NCI-H187 treated with DMSO at 0.1 percent for 48 hours (cell line): ENCODE measurements at places on chromosomes 3 and 15.

GRCh38 chr15:93477188-93477587, 388.2 kb upstream of the RGMA start:
- no peak for DNase-seq

- no peak for DNase-seq
These were observed 269.7 kb downstream of the OTOL1 start for GRCh38 chr3:161766331-161766730.

DNA sequence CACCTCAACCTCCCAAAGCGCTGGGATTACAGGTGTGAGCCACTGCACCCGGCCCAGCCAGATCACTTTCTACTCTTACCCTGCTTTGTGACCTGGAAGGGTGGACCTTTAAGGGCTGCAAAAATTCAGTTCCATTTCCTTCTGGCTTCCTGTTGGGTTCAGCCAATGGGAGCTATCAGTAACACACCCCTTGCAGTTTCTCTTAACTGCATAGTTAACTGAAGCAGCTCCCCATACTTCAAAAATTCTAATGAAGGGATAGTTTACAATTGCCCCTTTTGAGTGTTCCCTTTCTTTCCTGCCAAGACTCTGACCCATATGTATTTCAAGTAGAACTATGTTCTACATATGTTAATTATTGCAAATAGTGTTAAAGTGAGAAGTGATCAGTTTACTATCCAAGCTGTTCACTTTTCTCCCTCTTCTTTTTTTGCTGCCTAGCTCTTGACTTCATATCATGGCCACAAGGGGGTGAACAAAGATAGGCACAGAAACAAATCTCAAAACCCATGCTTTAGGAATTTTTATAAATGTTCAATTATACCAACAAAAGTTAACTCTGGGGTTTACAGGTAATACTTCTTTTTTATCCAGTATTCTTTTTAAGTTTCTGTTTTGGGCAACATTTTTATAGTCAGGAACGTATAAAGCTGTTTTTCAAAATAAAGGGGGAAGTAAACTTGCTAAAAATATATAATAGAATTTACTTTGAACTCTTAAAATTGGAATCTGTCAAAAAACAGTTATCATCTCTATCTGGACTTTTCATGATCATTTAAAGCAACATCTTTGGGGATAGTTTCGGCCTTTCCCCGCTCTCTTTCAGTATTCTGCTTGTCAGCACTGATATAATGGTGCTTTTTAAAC, 8.1 kb downstream of the PGBD4 start:
- DNase-seq, result no peak

GRCh38 chr3:47661121-47661752, 82.6 kb upstream of the CSPG5 start:
- no peak for DNase-seq

DNA sequence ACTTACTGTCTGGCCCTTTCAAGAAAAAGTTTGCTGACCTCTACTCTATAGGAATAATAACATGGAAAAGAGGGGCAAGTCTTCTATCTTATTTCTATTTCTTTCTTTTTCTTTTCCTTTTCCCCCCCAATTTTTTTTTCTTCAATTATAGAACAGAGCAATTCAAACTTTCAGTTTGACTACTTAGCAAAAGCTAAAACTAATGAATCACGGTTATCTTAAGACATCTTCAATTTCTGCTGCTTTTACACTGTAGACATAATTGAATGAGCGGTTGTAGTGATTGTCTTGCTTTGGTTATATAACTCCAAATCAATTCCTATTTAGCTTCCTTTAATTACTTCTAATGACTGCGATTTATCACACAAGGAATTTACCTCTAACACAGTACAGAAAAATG, 74.3 kb upstream of the P2RY1 start:
- no peak for DNase-seq

GRCh38 chr15:47188758-47189507, 528.4 kb upstream of the SEMA6D start:
- DNase-seq, result no peak

- DNase-seq, result no peak
These were observed at the start of gene C3orf70 for GRCh38 chr3:185152410-185153170. C3orf70 (minus strand) TSS chr3:185153060; CDS start chr3:185152823, 237 bp downstream.

DNA sequence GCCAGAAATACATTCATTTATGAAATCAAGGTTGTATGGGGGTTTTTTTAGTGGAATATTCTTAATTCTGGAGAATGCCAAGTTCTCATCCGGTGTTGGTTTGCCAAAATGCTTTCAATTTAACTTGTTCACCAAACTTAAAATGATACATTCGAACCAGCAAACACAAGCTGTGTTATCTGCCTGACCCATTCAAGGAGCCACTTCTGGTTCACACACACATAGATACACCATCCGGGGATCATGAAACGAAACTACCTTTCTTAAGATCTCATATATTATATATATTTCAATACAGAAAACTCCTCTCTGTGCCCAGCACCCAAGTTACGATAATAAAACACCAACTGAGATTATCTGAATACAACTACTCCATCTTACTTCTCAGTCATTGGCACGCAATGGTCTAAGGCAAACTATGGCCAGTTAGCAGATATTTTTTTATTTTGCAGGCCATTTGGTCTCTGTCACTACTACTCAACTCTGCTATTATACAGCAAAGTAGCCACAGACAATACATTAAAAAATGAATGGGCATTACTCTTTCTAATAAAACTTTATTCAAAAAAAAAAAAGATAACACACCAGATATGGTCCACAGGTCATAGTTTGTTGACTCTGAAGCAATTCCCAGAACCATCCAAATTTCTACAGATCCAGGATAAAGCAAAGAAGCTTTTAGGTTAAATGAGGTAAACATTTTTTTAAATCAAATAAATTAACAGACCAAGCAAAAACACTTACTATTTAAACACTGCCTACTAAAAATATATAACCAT, 89.6 kb downstream of the TBL1XR1 start:
- no peak for DNase-seq

DNA sequence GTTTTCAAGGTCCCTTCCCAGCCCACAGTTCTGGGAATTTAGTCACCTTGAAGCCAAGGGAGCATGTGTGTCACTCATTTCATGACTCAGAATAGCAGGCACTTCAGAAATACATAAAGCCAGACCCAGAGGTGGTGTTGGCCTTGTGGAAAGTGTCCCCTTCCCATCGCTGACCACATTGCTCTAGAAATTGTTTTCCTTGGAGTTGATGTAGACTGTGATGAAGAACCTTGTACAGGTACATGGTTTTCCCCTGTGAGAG, 158.8 kb downstream of the SLCO3A1 start:
- DNase-seq, result no peak

DNA sequence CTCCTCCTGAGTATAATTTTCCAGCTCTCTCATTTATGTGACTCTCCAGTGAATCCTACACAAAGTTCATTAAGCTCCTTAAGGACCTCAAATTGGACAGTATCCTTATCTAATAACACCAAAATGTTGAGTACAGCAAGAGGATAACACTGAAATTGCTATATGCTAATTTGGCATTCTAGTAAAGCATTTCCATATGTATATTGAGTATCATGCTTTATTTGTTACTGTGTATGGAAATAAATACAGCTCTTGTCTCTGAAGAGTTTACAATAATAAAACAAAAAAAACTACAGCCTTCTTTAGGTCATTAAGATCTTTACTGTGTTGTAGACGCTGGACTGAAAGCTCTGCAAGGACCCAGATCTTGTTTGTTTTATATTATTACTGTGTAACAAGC, 1341.3 kb downstream of the ROBO1 start:
- no peak for DNase-seq

DNA sequence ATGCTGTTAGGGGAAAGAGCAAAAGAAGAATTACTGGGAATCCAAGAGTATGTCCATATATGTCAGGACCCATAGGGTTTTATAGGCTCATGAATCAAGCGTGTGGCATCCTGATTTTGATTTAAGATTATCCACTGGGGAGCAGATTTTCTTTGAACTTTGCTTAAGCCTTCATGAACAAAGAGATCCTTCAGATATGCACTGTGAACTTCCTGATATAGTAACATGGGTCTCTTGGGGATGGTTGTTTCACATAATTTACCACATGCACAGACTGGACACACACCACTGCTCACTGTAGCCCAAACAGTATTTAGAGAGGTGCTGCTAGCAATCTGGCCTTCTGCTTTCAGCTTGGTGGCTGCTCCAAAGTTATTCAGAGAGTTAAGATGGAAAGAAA, 200.9 kb upstream of the ZPLD1 start:
- DNase-seq, result no peak

DNA sequence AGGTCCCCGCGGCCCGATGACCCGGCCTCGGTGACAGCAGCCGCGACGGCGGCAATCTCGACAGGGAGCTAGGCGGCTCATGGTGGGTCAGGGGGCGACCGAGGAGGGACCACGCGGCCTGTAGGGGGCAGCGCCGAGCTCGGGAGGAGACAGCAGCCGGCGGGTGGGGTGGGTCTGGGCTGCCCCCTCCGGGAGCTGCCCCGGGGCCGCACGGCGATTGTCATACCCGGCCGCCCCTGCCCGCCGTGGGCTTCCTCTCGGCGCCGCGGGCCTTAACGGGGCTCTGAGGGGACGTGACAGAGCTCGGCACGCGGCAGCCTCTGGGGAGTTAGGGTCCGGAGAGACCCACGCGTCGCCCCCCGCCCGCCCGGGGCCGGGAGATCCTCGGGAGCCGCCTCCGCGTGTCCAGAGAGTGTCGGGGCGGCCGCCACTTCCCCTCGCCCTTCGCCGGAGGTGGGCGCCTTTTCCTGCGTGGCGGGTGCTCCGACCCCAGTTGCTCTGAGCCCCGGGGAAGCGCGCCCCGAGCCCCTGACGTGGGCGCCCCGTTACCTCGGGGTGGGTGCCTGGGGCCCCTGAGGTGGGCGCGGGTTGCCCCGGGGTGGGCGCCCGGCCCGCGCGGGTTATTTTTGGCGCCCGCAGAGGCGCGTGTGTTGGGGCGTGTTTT, 539 bp upstream of the PLCL2 start:
- DNase-seq, result no peak

GRCh38 chr3:187661267-187661666, 8.9 kb downstream of the SST start:
- DNase-seq, result no peak

GRCh38 chr3:171056528-171056927, 30.0 kb upstream of the SLC2A2 start:
- no peak for DNase-seq

GRCh38 chr3:23950293-23950692, 5.2 kb downstream of the NR1D2 start:
- no peak for DNase-seq

GRCh38 chr15:101489237-101489598, 289 bp downstream of the PCSK6 start:
- DNase-seq, result no peak

DNA sequence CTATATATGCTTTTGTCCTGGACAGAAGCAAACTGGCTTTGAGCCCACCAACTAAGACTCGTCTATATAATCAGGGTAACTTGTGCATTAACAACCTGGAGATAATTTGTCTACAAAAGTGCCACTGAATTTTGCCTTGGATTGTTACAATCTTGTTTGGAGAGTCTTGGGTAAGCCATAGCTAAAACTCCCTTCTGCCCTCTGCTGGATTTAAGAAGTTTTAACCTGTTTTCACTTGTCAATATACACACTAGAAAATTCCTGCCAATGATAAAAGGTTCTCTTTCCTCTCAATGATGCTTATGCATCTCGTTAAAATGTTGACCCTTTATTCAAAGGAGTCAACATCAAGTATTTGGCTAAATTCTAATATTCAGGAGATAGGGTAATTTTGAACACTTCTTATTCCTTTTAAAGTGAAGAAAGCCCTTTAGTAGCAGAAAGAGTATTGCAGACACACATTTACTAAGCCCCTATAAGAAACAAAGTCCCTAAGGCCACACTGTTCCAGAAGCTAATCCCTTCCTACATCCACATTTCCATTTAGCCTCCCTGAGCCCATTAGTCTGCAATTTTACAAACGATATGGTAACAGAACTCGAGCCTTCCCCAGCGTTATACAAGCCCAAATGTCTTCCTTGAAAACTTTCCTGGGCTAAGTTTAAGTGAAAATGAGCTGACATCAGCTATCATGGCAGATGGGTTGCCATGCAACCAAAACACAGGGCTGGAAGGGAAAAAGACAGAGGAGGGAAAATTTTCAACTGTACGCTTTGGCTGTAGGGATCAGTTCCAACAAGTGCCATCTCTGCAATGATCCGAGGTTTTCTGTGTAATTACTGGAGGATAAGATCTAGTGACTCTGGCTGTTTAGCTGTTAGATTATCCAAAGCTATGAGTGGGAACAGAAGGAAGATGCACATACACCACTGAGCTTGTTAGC, 75.9 kb upstream of the FGF12 start:
- DNase-seq, result peak; percentile 22

DNA sequence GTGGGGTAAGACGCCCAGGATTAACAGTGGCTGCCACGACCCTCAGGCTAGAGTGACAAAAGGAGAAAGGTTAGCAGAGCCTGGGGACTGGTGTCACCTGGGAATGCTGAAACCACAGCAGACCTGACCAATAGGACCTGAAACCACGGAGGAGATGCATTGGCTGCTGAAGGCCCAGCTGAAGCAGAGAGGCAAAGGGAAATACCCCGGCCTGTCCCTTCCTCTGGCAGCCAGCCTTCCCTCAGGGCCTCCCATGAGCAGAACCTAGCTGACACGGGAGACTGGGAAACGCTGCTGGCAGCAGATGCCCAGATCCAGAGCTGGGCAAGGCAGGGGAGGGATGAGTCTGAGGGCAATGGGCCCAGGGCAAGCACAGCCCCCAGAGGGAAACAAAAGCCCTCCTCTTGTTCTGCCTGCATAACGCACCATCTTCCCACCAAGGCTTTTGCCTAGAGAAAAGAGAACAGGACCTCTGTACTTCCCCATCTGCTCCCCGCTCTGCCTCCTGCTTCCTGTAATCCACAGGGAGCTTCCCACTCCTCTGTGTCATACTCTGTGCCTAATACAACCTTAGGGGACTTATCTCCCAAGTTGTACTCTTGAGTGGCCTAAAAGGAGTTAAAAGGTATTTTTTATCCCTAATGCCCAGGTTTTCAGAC, 216.2 kb downstream of the ABHD5 start:
- DNase-seq, result no peak

DNA sequence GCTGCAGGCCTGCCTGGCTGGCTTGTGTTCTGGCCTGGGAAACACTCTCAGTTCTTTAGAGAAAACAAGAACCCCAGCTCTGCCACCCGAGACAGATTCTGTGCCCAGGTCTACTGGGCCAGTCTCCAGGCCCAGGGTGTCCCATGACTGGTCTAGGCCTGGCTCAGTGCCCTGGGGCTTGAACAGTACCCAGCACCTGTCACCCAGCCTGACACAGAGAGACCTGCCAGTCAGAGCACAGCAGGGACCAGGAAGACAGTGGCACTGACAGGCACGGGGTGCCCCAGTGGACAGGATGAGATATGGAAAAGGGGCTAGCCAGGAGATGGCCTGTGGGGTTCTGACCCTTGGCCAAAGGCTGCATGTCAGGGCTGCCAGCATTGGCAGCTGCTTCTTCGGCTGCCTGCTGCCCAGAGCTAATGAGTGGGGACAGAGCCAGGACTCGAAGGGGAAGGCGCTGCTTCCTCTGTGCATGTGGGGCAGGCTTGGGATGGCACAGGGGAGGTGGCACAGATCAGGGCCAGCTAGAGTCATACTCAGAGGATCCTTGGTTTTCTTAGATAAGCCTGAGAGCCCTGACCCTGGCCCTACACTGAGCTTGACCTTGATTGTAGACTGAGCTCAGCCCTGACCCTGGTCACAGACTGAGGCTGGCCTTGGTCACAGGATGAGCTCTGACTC, 15.1 kb downstream of the CCDC33 start:
- no peak for DNase-seq

- DNase-seq, result no peak
These were observed 20.0 kb downstream of the TMEM207 start for GRCh38 chr3:190429681-190430080.
